Body of pancreas (tissue), 4 donors: ENCODE measurements at places on chromosomes 1 and 21. TPM values are rescaled to one million over a fixed set of nuclear protein-coding genes. Genes with fewer than 3 reads are reported as not detected.
A peak's percentile ranks its signal among the peaks of the same experiment; 100 is the strongest.

- H3K27ac ChIP-seq, result no peak overlapping the region
- no peak for DNase-seq
- no peak overlapping the region for H3K4me3 ChIP-seq
- peaks cover 7% of the 10 kb centered on the region for H3K4me1 ChIP-seq
- H3K27me3 ChIP-seq, result no peaks in the 10 kb centered on the region
Measured at GRCh38 chr1:3480369-3480719, 25.9 kb downstream of the ARHGEF16 start.

Gene FAM72C
- 0.52 TPM for total RNA-seq

Gene OPRD1
- 0.66 TPM for total RNA-seq

DNA sequence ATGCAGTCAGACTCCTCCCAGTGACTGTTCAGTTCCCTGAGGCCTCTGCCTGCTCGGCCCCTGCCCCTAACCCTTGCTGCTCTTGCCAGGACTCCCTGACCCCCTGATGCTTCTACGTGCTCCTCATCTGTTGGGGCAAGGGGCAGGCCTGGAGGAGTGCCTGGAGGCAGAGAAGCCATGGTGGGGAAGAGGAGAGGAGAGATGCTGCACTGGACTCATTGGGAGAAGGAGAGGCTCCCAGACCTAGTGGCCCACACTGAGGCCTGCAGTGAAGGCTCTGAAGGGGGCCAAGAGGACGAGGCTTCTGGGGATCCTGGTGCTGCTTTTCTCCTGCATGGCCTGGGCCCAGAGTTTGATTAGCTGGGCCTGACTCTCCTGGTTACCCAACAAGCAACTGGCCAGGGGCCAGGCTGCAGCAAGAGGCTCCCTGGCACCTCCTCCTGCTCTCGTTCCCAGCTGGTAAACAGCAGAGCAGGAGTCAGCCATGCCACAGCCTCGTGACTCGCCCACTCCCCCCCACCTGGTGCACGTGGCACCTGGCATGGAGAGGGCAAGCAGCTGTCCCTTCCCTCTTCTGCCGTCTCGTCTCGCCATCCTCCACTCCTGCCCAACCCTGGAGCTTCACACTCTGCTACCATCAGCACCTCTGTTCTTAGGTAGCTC is 847 bp upstream of the RORC start:
- no peaks in the 10 kb centered on the region for H3K27me3 ChIP-seq
- H3K36me3 ChIP-seq, result peaks cover 4% of the 10 kb centered on the region
- peak overlapping the region; percentile 93 for H3K27ac ChIP-seq
- H3K4me1 ChIP-seq, result peaks cover 85% of the 10 kb centered on the region
- H3K4me3 ChIP-seq, result no peak overlapping the region

- no peak overlapping the region for H3K4me3 ChIP-seq
- H3K4me1 ChIP-seq, result peaks cover 6% of the 10 kb centered on the region
- H3K27me3 ChIP-seq, result no peaks in the 10 kb centered on the region
- no peaks in the 10 kb centered on the region for H3K36me3 ChIP-seq
- DNase-seq, result no peak
- H3K27ac ChIP-seq, result no peak overlapping the region
Measured at GRCh38 chr21:17616831-17617230, 4.1 kb upstream of the BTG3 start.

Gene C4BPB
- 11.9 TPM for total RNA-seq

Gene GPR153
- total RNA-seq, result 4.9 TPM

- no peak overlapping the region for H3K27ac ChIP-seq
- DNase-seq, result no peak
- H3K36me3 ChIP-seq, result no peaks in the 10 kb centered on the region
- no peaks in the 10 kb centered on the region for H3K27me3 ChIP-seq
Measured at GRCh38 chr1:223792046-223792445, 53.7 kb downstream of the TP53BP2 start.

Gene PUSL1
- total RNA-seq, result 20.2 TPM

DNA sequence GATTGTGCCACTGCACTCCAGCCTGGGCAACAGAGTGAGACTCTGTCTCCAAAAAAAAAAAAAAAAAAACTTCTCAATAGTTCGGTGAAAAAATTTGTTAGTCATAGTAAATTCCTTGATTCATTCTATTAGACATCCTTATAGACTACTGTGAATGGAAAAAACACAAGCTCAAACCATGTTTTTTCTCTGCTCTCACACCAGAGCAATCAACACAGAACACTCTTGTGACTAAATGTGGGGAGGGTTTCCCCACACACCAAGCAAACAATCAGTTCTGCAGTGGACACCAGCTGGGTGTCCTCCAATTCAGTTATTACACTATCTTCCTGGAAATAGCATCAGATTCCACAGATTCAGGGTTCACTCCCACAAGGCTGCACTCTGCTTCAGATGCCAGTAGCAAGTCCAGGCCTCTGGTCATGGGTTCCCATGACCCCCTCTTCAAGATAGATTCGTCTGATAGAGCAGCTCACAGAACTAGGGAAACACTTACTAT is 69.1 kb upstream of the TEKT2 start:
- no peaks in the 10 kb centered on the region for H3K27me3 ChIP-seq
- no peak overlapping the region for H3K27ac ChIP-seq

GRCh38 chr1:209576392-209577197 is 6.9 kb upstream of the CAMK1G start:
- H3K36me3 ChIP-seq, result no peaks in the 10 kb centered on the region
- no peaks in the 10 kb centered on the region for H3K4me1 ChIP-seq
- peak; percentile 87 for DNase-seq
- no peak overlapping the region for H3K4me3 ChIP-seq
- H3K27me3 ChIP-seq, result no peaks in the 10 kb centered on the region

GRCh38 chr1:168556647-168557046 is 12.8 kb upstream of the XCL2 start:
- no peak overlapping the region for H3K4me3 ChIP-seq
- H3K27me3 ChIP-seq, result no peaks in the 10 kb centered on the region
- no peaks in the 10 kb centered on the region for H3K36me3 ChIP-seq
- no peak for DNase-seq
- H3K27ac ChIP-seq, result no peak overlapping the region

Gene AMY1A
- not detected for total RNA-seq

Gene CSF3R
- not detected for total RNA-seq

- no peak overlapping the region for H3K4me3 ChIP-seq
- H3K27me3 ChIP-seq, result no peaks in the 10 kb centered on the region
- peaks cover 19% of the 10 kb centered on the region for H3K36me3 ChIP-seq
- peaks cover 18% of the 10 kb centered on the region for H3K4me1 ChIP-seq
- H3K27ac ChIP-seq, result no peak overlapping the region
Measured at GRCh38 chr1:151401125-151401788, 1.9 kb downstream of the PSMB4 start.

DNA sequence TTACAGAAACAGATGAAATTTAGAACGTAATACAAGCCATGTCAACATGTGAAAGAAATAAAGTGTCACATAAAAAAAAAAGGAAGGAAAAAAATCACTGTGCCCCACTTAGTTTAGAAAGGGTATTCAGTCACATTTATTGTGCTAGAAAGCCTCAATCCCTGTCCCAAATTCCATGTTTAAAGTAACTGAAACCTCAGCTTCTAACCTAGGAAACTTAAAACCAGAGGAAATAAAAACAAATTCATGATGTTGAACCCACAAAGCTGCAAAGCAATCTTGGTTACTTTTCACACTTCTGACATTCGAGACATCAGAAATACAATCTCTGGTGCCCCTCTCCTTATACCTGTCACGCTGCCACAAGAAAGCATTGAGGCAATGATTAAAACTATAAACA is 101.8 kb downstream of the NBPF12 start:
- no peaks in the 10 kb centered on the region for H3K27me3 ChIP-seq
- no peak overlapping the region for H3K27ac ChIP-seq
- no peaks in the 10 kb centered on the region for H3K36me3 ChIP-seq
- H3K4me3 ChIP-seq, result no peak overlapping the region
- DNase-seq, result no peak

Gene CLCA1
- not detected for total RNA-seq

GRCh38 chr1:73604211-73604610 is 593.8 kb downstream of the LRRIQ3 start:
- no peaks in the 10 kb centered on the region for H3K36me3 ChIP-seq
- no peak overlapping the region for H3K4me3 ChIP-seq
- DNase-seq, result no peak
- H3K27ac ChIP-seq, result no peak overlapping the region
- H3K4me1 ChIP-seq, result no peaks in the 10 kb centered on the region

- peak overlapping the region; percentile 73 for H3K4me3 ChIP-seq
- no peaks in the 10 kb centered on the region for H3K36me3 ChIP-seq
- peak; percentile 50 for DNase-seq
- H3K27ac ChIP-seq, result peak overlapping the region; percentile 82
- peaks cover 25% of the 10 kb centered on the region for H3K4me1 ChIP-seq
- H3K27me3 ChIP-seq, result no peaks in the 10 kb centered on the region
Measured at GRCh38 chr1:111139324-111139955, 453 bp downstream of the DRAM2 start.

- H3K4me1 ChIP-seq, result peaks cover 7% of the 10 kb centered on the region
- no peaks in the 10 kb centered on the region for H3K36me3 ChIP-seq
- DNase-seq, result peak; percentile 23
- no peaks in the 10 kb centered on the region for H3K27me3 ChIP-seq
- no peak overlapping the region for H3K4me3 ChIP-seq
- H3K27ac ChIP-seq, result no peak overlapping the region
Measured at GRCh38 chr1:203593723-203594122, 32.9 kb upstream of the ATP2B4 start.

DNA sequence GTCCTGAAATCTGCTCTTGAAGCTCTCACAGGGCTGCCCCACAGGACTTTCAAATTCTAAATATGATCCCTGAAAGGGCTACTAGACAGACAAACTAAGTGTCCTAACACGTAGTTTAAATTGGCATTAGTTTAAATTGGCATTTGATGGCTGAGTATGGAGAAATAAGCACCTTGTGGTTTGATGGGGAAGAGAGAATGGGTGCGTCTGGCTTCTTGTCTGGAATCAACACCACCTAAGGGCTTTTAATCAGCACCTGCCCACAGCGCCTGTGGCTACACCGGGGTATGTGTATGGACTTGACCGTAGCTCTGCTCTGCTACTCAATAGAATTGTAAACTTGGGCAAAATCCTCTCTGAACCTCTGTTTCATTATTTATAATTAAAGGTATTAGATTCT is 5.7 kb upstream of the LAMB3 start:
- peaks cover 50% of the 10 kb centered on the region for H3K4me1 ChIP-seq
- no peaks in the 10 kb centered on the region for H3K27me3 ChIP-seq
- no peaks in the 10 kb centered on the region for H3K36me3 ChIP-seq
- H3K4me3 ChIP-seq, result no peak overlapping the region
- H3K27ac ChIP-seq, result no peak overlapping the region

DNA sequence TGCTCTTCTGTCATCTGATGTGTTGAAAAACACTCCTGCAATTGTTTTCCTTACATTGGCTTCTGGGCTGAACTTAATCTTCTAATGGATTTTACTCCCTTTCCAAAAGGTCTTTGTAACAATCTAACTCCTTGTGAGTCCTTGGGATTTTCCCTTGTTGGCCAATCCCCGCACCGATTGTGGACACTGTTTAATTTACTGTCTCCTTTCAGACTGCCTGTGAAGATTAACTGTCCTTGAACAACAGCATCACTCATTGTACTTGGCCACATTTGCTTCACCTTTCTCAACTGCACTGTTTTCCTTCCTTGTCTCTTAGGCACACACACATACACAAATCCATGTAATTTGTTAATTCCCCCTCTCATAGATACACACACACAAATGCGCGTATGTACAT is 120.4 kb downstream of the SPATA46 start:
- H3K4me1 ChIP-seq, result no peaks in the 10 kb centered on the region
- H3K27ac ChIP-seq, result no peak overlapping the region
- no peak overlapping the region for H3K4me3 ChIP-seq
- no peaks in the 10 kb centered on the region for H3K36me3 ChIP-seq
- no peaks in the 10 kb centered on the region for H3K27me3 ChIP-seq
- no peak for DNase-seq

DNA sequence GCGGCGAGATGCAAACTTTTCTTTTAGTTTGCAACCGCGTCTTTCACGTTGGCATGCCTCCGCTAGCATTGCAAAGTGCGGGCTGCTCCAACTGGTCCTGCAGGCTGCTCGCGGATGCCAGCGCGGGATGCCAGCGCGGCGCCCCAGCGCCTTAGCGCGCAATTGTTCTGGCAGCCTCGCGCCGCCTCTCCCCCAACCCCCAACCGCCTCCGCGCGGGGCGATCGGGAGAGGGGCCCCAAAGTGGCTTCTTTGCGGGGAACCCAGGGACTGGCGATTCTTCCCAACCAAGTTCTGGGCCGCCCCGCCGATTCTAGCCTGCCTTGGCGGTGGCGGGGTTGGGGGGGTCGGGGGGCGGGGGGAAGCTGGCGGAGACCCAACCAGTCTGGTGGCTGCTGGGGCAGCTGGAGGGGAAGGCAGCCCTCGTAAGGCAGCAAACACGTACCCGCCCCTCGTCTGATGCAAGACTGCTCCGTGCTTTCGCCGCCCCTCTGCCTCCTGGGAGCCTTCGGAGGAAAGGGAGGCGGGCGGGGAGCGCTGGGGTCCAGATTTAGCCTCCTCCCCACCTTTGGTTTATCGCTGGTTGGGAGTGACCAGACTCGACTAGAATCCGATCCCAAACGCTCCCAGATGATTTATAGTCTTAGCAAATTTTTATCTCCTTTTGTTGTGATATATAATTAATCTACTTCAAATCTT is 756 bp downstream of the PHGDH start:
- no peaks in the 10 kb centered on the region for H3K36me3 ChIP-seq
- peaks cover 42% of the 10 kb centered on the region for H3K4me1 ChIP-seq
- H3K4me3 ChIP-seq, result peak overlapping the region; percentile 96
- H3K27me3 ChIP-seq, result no peaks in the 10 kb centered on the region

- H3K4me1 ChIP-seq, result no peaks in the 10 kb centered on the region
- DNase-seq, result no peak
- no peak overlapping the region for H3K27ac ChIP-seq
Measured at GRCh38 chr1:155474146-155474545, 88.5 kb downstream of the ASH1L start.

Gene NBPF6
- total RNA-seq, result not detected

Gene DENND2D
- 16.1 TPM for total RNA-seq

DNA sequence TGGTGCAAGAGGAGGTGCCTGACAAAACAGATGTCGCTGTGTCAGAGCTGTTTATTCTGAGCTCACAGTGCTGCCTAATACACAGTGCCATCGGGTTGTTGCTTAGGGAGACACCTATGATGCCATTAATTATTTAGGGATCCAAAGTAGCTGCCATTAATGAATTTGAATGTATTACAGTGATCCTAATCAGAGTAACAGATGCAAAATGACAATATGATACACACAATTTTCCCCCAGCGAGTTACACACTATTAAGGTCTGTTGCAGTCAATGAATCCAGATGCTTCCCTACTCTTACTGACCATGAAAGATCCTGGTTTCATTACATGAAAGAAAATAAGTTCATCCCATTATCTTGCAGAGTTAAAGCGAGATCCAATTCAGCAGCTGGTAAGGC is 91.3 kb downstream of the RWDD3 start:
- no peak overlapping the region for H3K4me3 ChIP-seq
- DNase-seq, result no peak
- H3K27me3 ChIP-seq, result no peaks in the 10 kb centered on the region

DNA sequence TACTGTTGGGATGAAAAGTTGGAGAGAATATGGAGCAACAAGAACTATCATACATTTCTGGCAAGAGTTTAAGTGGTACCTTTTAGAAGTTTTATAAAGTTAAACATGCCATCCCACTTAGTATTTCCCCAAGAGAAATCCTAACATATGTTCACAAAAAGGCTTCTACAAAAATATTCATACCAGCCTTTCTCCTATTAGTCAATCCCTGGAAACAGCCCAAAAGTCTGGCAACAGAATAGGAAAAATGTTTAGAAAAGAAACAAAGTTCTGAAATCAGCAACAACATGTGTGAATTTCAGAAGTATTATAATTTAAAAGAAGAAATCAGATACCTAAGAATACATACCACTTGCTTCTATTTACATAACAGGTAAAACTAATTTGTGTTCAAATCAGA is 271.0 kb downstream of the DSCAM start:
- no peak for DNase-seq
- H3K4me3 ChIP-seq, result no peak overlapping the region
- no peaks in the 10 kb centered on the region for H3K4me1 ChIP-seq
- no peak overlapping the region for H3K27ac ChIP-seq
- no peaks in the 10 kb centered on the region for H3K27me3 ChIP-seq
- no peaks in the 10 kb centered on the region for H3K36me3 ChIP-seq
